ENCODE measurements at places on chromosomes 7 and 10.

GRCh38 chr7:75584354-75584753, 92.2 kb downstream of the SPDYE5 start:
- no peak for DNase-seq

- no peak for DNase-seq
These were observed 21.6 kb downstream of the JCAD start for GRCh38 chr10:30037620-30038336.

GRCh38 chr7:78024591-78024990, 226.0 kb downstream of the PHTF2 start:
- DNase-seq = no peak

- DNase-seq = no peak
These were observed 129.1 kb downstream of the SND1 start for GRCh38 chr7:127781081-127781480.

DNA sequence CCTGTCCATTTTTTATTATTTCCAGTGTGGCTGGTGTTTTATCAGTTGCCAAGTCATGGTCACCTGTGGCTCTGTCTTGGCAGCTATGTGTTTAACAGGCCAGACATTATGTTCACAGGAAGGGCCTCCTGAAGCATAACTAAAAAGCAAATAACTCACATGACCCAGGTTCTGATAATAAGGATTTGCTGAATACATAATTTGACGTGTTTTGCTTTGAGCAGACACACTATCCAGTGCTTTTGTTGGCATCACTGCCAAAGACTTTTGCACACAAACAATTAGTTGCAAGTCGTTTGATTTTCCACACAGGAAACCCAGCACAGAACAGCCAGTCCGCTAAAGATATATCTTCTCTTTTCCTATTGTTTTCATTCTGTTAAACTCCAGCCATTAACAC, 173.6 kb downstream of the ARL4A start:
- no peak for DNase-seq

GRCh38 chr10:75739414-75740143, 308.2 kb downstream of the LRMDA start:
- no peak for DNase-seq

GRCh38 chr7:26525398-26526264, 234.0 kb downstream of the SNX10 start:
- no peak for DNase-seq

GRCh38 chr10:97039538-97040247, 146.1 kb downstream of the SLIT1 start:
- no peak for DNase-seq

DNA sequence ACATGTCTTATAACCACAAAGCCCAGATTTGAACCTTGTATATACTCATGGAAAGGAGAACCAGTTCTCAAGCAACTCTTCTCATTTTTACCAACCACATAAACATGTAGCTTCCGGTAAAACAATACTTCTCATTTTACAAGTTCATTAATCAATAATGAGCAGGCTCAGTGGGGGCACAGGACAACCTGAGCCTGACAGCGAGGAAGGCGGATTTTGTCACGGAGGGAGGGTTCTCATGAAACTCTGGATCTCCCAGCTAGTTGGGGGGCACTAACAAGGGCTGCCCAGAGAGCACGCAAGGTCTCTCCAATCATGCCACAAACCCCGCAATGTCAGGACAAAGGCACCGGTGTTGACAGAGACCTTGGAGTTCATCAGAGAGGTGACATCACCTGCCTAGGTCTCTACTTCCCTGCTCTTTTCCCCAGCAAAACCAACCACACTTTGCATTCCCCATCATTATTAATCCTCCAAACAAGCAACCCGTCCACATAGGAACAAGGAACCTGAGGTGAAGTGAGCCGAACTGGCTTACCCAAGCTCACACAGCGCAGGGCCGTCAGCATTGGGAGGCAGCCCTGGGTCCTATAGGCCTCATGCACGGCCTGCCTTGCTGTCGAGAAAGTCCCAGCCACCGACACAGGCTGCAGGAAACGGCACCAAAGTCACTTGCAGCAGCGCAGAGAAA, 192.1 kb upstream of the KLF14 start:
- DNase-seq = peak; percentile 63

GRCh38 chr7:114802632-114803031, 119.3 kb upstream of the MDFIC start:
- no peak for DNase-seq

All from stimulated activated effector memory CD8-positive, alpha-beta T cell treated with anti-CD3 and anti-CD28 coated beads, Interleukin-12 subunit alpha, Interleukin-12 subunit beta, amount 100 ng/mL, for 72 hours (primary cell).